ENCODE measurements at places on chromosomes 4 and X.

- DNase-seq: no peak
Observed at GRCh38 chrX:35858361-35858760, 60.2 kb downstream of the MAGEB16 start.

DNA sequence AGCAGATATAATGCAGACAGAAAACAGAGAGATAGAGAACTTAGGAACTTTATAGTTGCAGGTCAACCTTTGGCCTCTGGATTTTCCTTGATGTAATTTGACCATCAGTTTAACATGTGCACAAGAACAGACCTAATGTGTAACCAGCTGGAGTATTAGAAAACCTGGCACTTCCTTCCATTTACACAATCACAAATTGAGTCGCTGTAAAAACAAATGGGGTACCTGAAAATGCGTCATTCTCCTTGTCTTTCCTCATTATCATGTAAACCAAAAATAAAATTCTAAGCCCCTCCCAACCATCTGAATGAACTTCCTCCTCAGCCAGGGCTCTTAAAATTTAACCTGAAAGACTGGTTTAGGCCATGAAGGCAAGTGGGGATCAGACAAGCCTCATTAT, 358.4 kb upstream of the MAGEB16 start:
- DNase-seq: no peak

- no peak for DNase-seq
Observed at GRCh38 chr4:56099378-56099786, 150.6 kb downstream of the CEP135 start.

DNA sequence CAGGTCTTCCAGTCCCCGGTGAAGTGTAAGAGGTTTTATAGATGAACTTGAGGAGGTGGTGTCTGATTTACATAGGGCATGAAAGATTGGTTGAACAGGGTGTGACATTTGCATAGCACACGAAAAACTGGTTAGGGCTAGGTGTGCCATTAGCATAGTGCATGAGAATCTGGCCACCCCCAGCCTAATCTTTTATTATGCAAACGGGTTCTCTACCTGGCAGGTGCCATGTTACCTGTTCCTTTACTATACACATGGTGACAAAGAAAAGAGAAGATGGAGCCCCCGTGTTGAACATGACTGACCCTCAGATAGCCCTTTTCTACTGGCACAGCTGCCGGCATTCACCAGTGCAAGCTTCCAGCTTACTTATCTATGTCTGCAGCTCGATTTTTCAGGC, 71.0 kb downstream of the UCHL1 start:
- no peak for DNase-seq

DNA sequence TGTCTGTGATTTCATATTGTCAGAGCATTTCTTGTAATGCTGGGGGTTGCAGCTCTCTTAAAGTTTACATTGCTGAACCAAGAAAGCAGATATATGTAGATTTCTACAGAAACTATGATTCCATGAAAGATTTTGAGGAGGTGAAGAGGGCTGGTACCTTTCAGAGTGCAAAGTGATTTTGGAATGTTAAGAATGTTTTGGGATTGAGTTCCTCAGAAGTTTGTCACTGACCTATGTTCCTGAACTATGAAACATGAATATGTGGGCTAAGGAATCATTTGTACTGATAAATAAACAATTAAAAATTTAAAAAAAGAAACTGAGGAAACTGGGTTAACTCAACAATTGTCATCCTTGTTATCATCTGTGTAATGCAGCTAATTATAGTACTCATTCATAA, 12.3 kb upstream of the CHIC2 start:
- no peak for DNase-seq

- no peak for DNase-seq
Observed at GRCh38 chr4:175087145-175087544, 169.0 kb downstream of the ADAM29 start.

GRCh38 chrX:75596178-75596577, 73.3 kb upstream of the ZDHHC15 start:
- DNase-seq: no peak

DNA sequence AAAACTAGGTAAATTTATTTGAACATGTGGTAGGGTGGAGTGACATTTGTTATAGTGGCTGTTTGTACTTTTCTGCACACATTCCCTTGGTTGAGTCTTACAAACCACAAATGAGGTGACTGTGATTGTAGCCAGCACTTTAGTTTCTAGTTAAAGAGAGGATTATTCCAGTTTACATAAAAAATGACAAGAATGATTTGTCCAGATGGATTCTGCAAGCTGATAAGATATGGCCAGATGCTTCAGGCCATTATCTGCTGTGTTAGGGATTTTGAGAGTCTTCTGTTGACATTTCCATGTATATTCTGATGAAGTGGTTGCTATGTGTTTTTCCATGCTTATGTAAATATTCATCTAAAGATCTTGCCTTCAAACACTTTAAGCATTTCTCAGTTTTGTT, 31.0 kb upstream of the PDE5A start:
- no peak for DNase-seq
